Epithelial cell of alveolus of lung (primary cell): ENCODE measurements at places on chromosomes 12 and 14. TPM values are rescaled to one million over a fixed set of nuclear protein-coding genes. Genes with fewer than 3 reads are reported as not detected.

SLC17A8 gene
- total RNA-seq = not detected in 2 replicates

FSCB gene
- not detected in 2 replicates for total RNA-seq

RNU4-1 gene
- under 0.01 TPM in 2 replicates for total RNA-seq

DDN gene
- total RNA-seq = under 0.01 and 1.4 TPM in 2 replicates

ABCD2 gene
- 0.13 and 0.40 TPM in 2 replicates for total RNA-seq

C14orf180 gene
- total RNA-seq = not detected in 2 replicates

RNASE7 gene
- total RNA-seq = not detected in 2 replicates

ARMH4 gene
- 0.91 and 1.6 TPM in 2 replicates for total RNA-seq

STYK1 gene
- total RNA-seq = 2.3 TPM in 1 of 2 replicates, not detected in the other

IL23A gene
- total RNA-seq = 0.13 and 0.56 TPM in 2 replicates

GDF3 gene
- total RNA-seq = not detected in 2 replicates

SIX4 gene
- total RNA-seq = 17.6 and 22.1 TPM in 2 replicates

DIABLO gene
- 72.3 and 75.8 TPM in 2 replicates for total RNA-seq

LHX5 gene
- not detected in 2 replicates for total RNA-seq

CLEC1B gene
- total RNA-seq = not detected in 2 replicates

RTL1 gene
- total RNA-seq = not detected in 2 replicates

SLC25A47 gene
- total RNA-seq = 0.48 TPM in 1 of 2 replicates, not detected in the other

TMEM179 gene
- not detected in 2 replicates for total RNA-seq

CHGA gene
- total RNA-seq = not detected in 2 replicates

LRP1-AS gene
- not detected in 2 replicates for total RNA-seq

ITGB7 gene
- not detected in 2 replicates for total RNA-seq

TMEM121 gene
- total RNA-seq = 9.3 and 12.6 TPM in 2 replicates

SRSF5 gene
- 78.4 and 153 TPM in 2 replicates for total RNA-seq

SLC38A4 gene
- total RNA-seq = 0.24 and 0.65 TPM in 2 replicates

MCRS1 gene
- total RNA-seq = 54.7 and 68.9 TPM in 2 replicates

PTCSC3 gene
- total RNA-seq = not detected in 2 replicates

GRIP1 gene
- 0.13 TPM in 1 of 2 replicates, not detected in the other for total RNA-seq

NINJ2 gene
- 1.8 and 2.5 TPM in 2 replicates for total RNA-seq

ALDH1L2 gene
- 35.3 and 39.6 TPM in 2 replicates for total RNA-seq

C12orf60 gene
- total RNA-seq = 1.3 and 2.1 TPM in 2 replicates

TAS2R46 gene
- total RNA-seq = 2.8 TPM in 1 of 2 replicates, not detected in the other

SERPINA5 gene
- 0.24 and 0.91 TPM in 2 replicates for total RNA-seq

CLEC12A gene
- not detected in 2 replicates for total RNA-seq

HOXC4 gene
- total RNA-seq = 0.88 and 1.4 TPM in 2 replicates

NUDT14 gene
- 3.7 and 7.5 TPM in 2 replicates for total RNA-seq

GPX2 gene
- total RNA-seq = not detected in 2 replicates

POMT2 gene
- total RNA-seq = 14.5 and 21.1 TPM in 2 replicates

ETFBKMT gene
- total RNA-seq = 1.9 and 2.3 TPM in 2 replicates

SLC25A21 gene
- total RNA-seq = 1.0 TPM in 1 of 2 replicates, not detected in the other
